ENCODE measurements at places on chromosomes 4 and X.

- DNase-seq: no peak
Observed at GRCh38 chr4:76955182-76955581, 5.6 kb downstream of the SEPTIN11 start.

- DNase-seq: no peak
Observed at GRCh38 chr4:144259285-144259684, 118.8 kb upstream of the GYPA start.

- no peak for DNase-seq
Observed at GRCh38 chr4:135244696-135245095, 1043.1 kb upstream of the PABPC4L start.

GRCh38 chr4:137621056-137621455 lies 88.8 kb upstream of the PCDH18 start:
- DNase-seq: no peak

DNA sequence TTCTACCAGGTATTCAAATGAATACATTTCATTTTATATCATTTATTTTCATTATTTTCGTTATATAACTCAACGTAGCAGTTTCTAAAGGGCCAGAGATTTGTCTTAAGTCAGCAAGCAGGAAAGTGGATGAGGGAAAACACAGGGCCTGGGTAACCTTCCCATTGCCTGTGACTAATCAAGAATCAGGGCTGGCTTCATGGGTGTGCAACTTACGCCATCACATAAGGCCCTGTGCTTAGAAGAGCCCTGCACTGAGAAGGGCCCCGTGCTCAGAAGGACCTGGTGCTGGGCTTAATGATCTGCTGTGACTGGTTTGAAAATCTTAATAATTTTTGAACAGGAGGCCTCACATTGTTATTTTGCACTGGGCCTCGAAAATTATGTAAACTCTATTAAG lies 65.4 kb upstream of the FAM9C start:
- no peak for DNase-seq

GRCh38 chr4:9963328-9963727 lies 58.0 kb downstream of the SLC2A9 start:
- DNase-seq: no peak

- peak; percentile 57 for DNase-seq
Observed at GRCh38 chr4:1628892-1629698, 55.0 kb downstream of the FAM53A start.

DNA sequence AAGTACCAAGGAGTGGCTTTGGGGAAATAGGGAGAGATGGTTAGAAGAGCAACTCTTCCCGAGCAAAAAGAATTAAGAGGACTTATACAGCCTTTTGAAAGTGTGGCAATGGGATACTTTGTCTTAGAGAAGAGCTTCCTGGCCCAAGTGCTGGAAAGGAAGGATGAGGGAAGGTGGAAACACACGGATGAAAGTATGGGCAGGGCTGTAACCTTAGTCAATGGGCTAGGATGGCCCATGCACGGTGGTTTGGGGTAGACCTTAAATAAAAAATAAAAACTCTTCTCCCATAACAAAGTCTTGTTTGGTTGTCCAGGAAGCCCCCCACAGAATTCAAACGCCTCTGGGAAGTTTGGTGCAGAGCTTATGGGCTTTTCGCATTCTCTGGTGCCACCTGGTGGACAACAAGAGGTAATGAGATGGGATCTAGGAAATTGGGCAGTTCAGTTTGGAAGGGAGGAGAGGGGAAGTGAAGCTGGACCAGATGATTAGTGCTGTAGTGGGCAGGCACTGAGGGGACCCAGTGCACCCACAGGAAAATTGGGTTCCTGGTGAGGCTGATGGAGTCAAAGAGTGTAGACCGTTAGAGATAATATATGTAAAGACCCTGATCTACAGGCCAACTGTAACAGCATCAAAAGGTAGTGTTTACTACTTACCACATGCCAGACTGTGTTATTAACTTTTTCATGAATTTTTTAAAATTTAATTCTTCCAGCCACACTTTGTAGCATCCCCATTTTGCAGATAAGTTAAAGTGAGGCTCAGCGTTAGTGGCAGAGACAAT lies 13.8 kb upstream of the ENOX2 start:
- DNase-seq: peak; percentile 43

DNA sequence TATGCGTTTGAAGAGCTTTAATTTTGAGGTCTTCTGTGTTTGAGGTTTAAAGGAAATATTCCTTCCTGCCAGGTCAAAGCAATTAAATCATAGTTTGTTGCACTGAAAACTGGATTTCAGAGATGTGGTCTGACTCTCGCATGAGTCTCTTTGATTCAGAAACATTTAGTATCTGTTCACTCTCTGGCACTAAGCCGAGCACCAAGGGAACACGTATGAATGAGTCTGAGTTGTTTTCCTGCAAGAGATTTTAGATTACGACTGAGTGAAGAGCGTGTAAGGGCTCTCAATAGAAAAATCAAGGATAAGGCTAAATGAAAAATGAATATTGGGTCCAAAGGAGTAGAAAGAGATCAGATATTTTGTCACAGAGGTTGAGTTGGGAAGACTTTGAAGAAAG lies 875.4 kb upstream of the PRKX start:
- DNase-seq: no peak

- no peak for DNase-seq
Observed at GRCh38 chr4:100299046-100299840, 109.0 kb upstream of the DDIT4L start.

DNA sequence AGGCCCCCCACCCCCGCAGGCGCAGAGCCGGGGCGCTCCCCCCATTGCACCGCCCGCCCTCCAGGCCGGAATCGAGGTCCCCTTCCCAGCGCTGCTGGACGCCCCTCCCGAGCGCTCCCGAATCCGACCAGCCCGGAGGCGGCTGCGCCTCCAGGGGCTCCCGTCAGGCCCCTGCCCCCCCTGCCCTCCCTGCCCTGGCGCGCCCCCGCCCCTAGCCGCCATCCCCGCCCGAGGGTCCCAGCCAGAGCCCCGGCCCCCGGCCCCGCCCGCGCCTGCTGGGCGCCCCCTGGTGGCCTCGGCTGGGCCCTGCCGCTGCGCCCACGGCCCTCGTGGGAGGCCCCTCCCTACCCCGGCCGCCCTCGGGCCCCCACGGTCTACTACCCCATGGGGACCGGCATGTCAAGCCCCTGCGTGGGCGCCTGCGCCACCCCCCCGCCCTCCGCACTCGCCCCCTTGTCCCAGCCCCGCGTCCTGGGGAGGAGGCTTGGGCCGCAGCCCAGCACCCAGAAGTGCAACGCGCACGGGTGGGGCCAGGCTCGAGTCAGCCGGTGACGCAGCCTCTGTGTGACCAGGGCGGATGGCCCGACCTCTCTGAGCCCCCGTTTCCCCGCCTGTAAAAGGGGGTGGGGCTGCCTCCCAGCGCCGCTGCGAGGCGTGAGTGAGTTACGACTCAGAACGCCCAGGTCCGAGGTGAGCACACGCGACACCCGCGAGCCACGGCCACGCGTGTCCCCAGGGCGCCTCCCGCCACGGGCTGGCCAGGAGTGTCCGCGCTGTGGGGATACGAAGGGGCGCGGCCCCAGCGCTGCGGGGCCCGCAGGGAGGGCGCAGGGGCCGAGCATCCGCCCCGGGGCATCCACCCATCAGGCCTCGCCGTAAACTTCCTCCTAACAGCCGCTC lies 104.9 kb downstream of the FAM53A start:
- DNase-seq: peak; percentile 85

- DNase-seq: no peak
Observed at GRCh38 chr4:89720981-89721380, 116.0 kb downstream of the SNCA start.

GRCh38 chr4:7541414-7541810 lies 106.7 kb upstream of the PSAPL1 start:
- no peak for DNase-seq

DNA sequence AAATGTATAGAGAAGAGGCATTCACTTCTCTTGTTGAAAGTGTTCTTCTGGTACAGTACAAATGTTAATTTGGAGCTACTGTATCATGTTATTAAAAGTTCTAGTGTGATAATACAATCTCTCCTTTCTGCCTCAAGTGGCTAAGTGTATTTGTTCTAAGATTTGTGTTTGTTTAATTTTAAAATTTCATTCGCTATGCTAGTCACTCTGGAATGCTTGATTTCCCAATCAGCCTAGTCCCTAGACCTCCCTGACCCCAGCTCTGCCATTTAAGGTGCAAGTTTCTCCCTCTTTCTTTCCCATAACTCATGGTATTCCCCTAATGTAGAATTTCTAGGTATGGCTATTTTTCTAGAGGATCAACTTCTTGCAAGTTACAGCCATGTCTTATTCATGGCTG lies 817.4 kb downstream of the STIM2 start:
- no peak for DNase-seq

- DNase-seq: no peak
Observed at GRCh38 chr4:52836678-52837077, 25.4 kb upstream of the RASL11B start.

- no peak for DNase-seq
Observed at GRCh38 chr4:80266253-80266901, at the start of gene FGF5. FGF5 (plus strand) TSS chr4:80266664; CDS start chr4:80266825, 161 bp downstream.

Data from immature natural killer cell (primary cell).